ENCODE measurements at places on chromosomes 12 and 14.

DNA sequence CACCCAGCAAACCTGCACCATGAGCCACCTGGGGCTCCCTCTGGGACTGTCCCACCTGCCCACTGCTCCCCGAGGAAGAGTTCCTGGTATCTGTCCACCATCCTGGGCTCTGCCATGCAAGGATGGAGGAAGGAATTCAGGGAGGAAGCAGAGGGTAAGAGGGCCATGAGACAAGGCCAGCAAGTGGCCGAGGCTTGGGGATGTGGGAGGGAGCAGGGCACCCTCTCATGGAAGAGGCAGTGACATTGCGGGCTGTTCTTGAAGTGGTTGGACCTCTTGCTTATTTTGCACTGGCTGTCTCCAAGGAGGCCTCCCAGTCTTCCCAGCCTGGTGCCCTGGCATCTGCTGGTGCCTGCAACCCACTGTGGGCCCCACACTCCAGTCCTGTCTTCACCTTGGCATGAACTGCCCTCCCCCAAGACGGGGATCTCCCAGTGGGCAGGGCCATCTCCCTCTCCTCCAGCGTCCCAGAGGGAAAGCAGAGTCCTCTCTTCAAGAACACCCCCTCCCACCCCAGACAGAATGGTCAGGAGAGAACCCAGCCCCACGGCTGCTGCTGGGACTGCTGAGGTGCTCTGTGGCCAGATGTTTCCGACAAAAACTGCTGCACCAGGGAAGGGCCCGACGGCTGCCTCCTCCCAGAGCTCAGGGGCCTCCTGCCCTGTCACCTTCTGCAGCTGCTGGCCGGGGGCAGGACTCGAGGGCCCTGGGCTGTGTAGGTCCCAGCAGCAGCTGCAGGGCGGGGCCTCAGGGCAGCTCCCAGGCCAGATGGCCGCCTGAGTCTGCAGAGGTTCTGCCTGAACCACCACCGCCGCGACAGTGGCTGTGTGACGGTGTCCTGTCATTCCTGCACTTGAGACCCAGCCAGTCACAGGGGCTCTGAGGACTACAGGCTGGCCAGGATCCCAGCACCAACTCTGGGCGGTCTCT lies 1.8 kb upstream of the AKT1 start:
- no peak for DNase-seq

DNA sequence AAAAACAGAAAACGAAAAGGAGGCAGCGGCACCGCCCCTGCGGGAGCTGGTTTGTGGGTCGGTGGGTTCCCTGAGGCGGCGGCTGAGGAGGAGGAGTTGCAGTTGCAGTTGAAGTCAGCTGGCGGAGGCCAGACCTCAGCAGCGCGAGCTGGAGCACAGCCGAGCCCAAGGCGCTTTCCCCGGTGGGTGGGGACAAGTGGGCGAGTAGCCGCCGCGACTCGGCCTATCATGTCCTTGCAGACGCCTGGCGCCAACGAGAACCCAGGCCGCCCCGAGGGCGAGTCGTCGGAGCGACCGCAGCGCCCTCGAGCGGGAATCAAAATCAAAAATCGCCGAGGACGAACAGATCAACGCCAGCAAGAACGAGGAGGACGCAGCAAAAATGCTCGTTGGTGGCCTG lies 12.7 kb upstream of the CLEC1A start:
- DNase-seq = no peak

DNA sequence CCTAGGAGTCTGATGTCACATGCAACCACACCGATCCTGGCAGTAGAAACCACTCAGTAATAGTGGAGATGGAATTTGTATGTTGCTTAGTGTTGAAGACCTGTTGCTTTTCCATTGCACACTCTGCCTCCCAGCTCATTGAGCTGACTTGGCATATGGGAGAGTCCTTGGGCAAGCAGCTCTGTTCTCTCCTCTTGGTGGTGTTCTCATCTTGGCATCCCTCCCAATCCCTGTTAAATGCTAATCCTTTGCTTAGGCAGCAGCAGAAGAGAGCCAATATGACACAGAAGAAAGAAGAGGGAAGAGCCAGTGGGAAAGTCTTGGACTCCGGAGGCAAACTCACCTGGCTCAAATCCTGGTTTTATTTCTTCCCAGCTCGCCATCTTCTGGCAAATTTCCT lies 178.0 kb upstream of the CAND1 start:
- no peak for DNase-seq

DNA sequence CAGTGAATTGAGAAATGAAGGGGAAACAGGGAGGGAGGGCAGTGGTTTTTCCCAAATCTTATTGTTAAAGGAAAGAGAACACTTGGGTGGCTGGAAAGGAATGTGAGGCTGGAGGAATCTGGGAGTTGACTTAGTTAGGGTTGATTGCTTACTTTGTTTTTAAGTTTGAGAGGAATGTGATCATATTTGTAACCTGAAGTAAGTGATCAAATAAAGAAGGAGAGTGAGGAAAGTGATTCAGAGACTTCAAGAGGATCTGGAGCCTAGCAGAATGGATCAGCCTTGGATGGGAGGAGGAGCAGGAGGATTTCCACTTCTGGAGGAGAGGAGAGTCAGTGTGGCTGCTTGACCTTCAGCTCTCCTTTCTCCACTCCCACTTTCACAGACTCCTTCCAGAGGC lies 6.0 kb upstream of the LRP6 start:
- DNase-seq = no peak

DNA sequence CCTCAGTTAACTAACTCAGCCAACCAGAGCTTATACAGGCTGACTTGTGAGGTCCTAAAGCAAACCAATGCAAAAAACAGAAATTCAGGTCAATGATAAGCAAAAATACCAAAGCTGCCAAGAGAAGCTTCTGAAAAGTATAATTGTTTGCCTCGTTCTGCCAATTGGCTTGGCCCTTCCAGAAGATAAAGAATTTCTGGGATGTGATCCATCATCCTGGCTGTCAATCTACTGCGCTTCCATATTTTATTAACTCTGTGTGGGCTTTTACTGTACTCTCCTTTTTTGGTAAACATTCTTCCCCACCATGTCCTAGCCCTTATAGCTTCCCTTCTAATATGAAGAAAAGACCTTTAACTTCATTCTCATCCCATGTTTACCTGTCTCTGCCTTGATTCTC lies 387.9 kb downstream of the TMEM117 start:
- no peak for DNase-seq

Measured in activated CD8-positive, alpha-beta memory T cell treated with anti-CD3 and anti-CD28 coated beads, Interleukin-2, amount 50 U/mL, for 4 hours (primary cell).